GM03348 (cell line): ENCODE measurements at places on chromosomes 3 and 15.

- DNase-seq = no peak
These were observed 207.1 kb downstream of the TP63 start for GRCh38 chr3:189838291-189838690.

DNA sequence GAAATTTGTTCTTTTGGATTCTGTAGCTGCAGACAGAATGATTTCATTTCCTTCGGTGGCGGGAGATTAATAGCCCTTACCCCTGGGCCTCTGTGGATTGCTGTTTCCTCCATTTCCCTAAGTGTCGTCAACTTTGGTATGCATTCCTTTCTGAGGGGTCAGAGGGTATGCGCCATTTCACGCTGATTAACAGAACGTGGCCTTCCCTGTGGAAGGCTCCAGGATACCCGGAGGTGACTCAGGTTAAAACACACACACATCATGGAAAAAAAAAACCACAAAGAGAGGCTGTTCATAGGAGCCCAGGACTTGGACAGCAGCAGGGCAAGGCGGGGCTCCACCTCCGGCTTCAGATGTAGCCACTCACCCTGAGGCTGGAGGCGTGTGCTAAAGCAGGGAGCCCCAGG lies 51.9 kb downstream of the EPHB1 start:
- DNase-seq = peak; percentile 89

DNA sequence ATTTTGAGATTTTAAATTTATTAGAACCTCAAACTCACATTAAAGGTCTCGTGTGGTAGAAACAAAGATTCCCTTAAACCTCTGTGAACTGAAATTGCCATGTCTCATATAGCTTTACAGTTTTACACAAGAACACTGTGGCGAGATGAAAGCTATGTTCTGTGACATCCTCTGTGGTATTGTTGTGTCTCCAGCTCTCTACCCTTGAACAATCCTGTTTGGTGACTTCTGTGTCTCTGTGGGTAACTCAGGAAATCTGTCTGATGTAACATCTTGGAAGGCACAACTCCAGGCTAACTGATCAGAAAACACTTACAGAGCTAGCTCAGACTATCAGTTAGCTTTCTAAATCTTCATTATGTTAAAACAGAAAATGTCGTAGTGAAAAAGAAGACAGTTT lies 318.8 kb upstream of the GBE1 start:
- peak; percentile 19 for DNase-seq

- no peak for DNase-seq
These were observed 16.8 kb downstream of the EPHA6 start for GRCh38 chr3:96831175-96831574.

GRCh38 chr3:87121856-87122255 lies 105.3 kb upstream of the CHMP2B start:
- no peak for DNase-seq

DNA sequence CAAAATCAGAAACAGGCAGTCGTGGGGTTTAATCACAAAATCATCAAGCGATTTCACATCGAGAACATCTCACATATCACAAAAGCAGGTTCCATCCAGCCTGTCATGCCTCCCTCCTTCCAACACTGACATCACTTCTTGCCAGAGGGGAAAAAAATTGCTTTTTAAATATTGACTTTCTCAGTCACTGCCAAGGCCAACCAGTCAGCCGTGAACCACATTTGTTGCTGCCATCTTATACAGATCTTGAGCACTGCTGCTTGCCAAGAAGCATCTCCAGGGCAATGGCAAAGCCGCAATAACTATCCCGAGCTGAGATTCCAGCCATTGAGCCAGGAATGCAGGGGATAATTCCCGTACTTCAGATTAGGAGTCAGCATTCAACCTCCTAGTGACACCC lies 174.6 kb downstream of the ANXA2 start:
- DNase-seq = no peak

GRCh38 chr3:56477646-56478045 lies 9.4 kb upstream of the ERC2 start:
- no peak for DNase-seq

- DNase-seq = no peak
These were observed 2.1 kb downstream of the EPHB1 start for GRCh38 chr3:134797057-134797740.

- DNase-seq = no peak
These were observed 6.8 kb downstream of the IL17RD start for GRCh38 chr3:57158325-57158724.

- no peak for DNase-seq
These were observed 42.0 kb downstream of the RASA2 start for GRCh38 chr3:141528800-141529199.

GRCh38 chr15:29925227-29926082 lies 103.2 kb upstream of the TJP1 start:
- DNase-seq = peak; percentile 60

DNA sequence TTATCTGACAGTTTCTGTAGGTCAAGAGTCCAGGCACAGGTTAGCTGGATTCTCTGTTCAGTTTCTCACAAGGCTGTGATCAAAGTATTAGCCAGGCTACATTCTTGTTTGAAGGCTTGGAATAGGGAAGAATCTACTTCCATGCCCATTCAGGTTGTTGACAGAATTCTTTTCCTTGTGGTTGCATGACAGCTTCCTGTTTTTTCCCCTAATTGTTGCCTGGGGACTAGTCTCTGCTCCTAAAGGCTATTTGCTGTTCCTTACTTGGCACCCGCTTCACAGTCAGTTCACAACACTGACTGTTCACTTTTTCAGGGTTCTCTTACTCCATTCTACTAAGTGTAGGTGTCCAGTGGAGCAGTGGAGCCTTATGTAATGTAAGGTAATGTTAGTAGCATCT lies 115.4 kb upstream of the GBE1 start:
- DNase-seq = peak; percentile 5

DNA sequence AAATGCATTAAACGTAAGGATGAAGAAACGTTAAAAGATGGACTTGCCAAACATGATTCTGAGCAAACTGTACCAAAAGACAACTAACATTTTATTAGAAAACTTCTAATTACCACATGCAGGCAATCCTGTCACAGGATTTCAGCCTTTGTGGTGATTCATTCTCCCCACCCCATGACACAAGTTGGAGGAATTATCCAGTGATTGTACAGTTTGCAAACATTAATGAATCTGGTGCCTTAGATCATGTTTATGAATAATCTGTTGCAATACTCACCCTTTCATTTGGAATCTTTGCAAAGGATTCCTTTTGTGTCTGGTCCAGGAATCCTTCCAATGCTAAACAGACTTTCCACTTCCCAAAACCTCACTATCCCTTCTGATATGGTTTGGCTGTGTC lies 23.3 kb upstream of the ERC2 start:
- DNase-seq = no peak

DNA sequence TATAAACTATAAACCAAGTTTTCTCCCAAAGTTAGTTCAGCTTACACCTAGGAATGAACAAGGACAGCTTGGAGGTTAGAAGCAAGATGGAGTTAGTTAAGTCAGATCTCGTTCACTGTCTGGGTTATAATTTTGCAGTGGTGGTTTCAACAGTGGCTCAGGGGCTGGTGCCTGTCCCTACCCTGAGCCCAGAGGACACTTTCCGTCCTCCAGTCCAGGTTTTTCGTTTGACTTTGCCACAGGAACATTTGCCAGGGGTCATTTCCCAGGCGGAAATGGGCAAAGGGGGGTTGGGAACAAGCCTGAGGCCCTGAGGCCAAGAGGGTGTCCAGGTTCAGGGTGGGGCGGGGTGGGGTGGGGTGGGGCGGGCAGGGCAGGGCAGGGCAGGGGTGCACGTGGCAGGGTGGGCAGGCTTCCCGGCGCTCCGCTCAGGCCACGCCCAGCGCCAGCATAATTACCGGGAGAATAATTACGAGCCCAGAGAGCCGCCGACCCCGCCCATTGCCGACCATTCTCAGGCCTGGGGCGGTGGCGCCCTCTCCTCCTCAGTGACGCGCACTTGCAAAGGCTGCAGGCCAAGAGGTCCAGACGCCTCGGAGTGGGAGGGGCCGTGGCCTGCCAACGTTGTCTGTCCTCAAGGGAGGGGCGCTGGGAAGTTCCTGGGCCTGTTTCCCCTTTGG lies 70.4 kb downstream of the KLF13 start:
- peak; percentile 82 for DNase-seq

- DNase-seq = no peak
These were observed 464.9 kb upstream of the RBMS3 start for GRCh38 chr3:28816017-28816416.

DNA sequence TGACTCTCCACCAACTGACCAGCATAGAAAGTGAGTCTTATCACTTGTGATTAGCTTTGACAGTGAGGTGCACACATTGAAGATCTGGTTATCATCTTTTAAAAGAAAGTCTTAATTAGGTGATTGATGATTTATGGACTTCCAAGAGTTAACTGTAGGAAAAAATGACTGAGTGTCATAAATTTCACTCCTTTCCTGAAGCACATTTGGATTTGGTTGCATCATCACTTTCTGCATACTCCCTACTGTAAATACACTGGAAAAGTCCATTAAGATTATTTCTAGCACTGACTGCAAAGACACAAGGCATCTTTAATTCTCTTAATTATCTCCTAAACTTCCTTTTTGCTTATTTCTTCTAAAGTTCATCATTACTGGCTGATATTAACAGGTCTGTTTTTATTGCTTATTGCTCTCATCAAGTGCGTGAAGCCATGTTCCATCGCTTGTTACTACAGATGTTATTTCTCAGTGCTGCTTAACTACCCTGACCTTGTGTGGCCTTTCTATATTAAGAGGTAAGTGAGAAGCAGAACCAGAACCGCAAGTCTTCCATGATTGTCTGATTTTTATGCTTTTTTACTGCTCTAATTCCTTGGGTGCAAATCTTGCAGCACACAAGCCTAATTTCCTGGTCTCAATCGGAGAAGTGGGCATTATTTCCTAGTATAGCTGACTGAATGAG lies 153.2 kb downstream of the MEIS2 start:
- no peak for DNase-seq

GRCh38 chr3:125105116-125105515 lies 49.3 kb upstream of the HEG1 start:
- DNase-seq = no peak

GRCh38 chr3:112089956-112090886 lies 4.0 kb downstream of the C3orf52 start:
- DNase-seq = no peak

DNA sequence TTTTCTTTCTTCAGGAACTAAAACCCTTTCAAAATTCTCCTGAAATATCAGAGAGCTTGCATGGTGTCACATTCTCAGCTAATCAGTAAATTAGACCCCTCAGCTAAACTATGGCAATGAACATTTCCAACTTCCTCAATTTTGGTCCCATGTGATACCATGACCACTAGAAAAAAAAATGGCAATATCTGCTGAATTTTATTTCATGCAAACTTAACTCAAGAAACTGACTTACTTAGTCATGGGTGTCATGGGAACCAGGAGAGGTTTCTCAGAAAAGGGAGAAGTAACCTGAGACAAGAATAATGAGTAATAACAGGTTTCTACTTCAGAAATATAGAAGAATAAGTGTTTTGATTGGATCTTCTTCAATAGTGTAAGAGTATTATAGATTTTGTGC lies 784.6 kb upstream of the ALCAM start:
- no peak for DNase-seq

DNA sequence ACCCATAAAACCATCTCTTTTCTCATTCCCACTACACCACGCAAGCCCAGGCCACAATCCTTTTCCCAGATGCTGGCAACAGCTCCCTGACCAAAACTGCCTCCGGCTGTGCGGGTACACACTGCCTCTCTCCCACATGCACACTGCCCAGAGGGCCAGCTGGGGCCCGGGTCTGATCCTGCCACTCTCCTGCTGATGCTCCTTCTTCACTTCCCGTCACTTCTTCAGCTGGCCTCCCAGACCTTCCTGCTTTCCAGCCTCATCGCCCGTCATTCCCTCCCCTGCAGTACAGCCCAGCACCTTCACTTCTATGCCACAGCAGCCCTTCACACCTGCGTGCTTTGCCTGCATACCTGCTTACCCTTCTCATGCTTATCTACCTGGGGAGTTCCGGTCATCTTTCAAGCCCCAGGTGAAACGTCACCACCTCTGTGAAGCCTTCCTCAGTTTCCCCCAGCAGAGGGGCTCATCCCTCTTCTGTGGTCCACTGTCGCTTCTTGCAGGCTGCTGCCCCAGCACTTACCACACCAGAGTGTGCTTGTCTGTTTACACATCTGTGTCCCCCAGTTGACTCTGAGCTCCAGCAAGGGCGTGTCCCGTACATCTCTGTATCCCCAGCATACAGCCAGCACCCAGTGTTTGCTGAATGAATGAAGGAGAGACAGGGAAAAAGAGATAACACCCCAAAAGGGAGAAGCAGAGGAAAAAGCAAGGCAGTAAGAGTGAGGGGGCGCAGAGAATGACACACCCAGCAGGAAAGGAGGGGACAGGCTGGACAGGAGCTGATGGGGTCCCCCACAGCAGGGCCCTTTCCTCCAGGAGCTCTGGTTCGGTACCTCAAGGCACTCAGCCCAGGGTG lies 22.2 kb downstream of the GRAMD2A start:
- no peak for DNase-seq

GRCh38 chr15:24772686-24773373 lies 97.3 kb downstream of the NPAP1 start:
- peak; percentile 86 for DNase-seq

- no peak for DNase-seq
These were observed 30.7 kb downstream of the NPTN start for GRCh38 chr15:73602446-73602843.

GRCh38 chr3:59535791-59536221 lies 486.0 kb upstream of the CFAP20DC start:
- DNase-seq = peak; percentile 34

DNA sequence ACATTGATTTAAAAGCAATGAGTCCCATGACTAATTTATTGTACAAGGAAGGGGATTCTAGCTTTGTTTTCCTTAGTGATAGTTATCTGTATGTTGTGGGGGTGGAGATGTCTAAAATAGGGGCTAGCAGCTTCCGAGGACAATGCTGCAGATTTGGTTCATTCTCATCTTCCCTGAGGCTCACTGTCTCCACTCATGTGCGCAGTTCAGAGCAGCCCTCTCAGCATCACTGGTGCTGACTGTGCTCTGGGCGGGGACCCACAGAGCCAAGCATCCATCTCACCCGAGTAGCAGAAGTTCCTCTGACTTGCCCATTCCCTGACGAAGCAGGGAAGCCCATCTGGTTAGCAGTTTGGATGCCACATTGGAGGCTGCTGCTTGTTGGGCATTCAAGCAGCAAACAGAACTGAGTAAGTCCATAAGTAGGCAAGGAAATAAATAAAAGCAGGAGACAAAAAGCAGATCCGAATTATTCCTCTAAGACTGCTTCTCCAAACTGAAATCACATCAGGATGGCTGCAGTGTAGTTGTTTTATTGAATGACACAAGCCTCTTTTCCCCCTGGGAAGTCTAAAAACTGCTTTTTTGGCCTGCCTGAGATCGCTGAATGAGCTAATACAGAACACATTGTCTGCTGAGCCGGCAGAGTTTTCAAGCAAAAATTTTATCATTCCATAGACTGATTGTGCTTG lies 27.5 kb downstream of the RARB start:
- DNase-seq = peak; percentile 55

DNA sequence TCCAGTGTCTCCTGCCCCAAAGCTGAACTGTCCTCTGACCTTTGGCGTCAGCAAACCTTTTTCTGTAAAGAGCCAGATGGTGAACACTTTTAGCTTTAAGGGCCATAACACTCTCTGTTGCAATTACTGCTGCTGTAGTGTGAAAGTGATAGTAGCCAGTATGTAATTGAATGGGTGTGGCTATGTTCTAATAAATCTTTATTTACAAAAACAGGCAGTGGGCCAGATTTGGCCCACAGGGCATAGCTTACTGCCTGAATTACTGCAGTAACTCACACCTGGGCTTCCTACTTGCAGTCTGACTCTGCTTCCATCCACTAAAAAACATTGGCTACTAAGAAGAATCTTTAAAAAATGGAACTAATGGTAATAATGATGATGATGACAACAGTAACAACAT lies 68.0 kb upstream of the SLC6A11 start:
- no peak for DNase-seq

GRCh38 chr3:188913084-188913483 lies 258.7 kb upstream of the TPRG1 start:
- DNase-seq = no peak
